ENCODE measurements at places on chromosomes 4 and X. TPM values are rescaled to one million over a fixed set of nuclear protein-coding genes. Genes with fewer than 3 reads are reported as not detected.

CXCL3 gene
- total RNA-seq, result not detected

FMR1NB gene
- total RNA-seq, result not detected

CYBB gene
- 0.31 TPM for total RNA-seq

ZNF275 gene
- total RNA-seq, result 6.5 TPM

ENOX2 gene
- 18.4 TPM for total RNA-seq

FAM47A gene
- not detected for total RNA-seq

SAGE1 gene
- not detected for total RNA-seq

PRDM8 gene
- 0.88 TPM for total RNA-seq
